Transverse colon (tissue), 4 donors: ENCODE measurements at places on chromosomes 5 and 9. TPM values are rescaled to one million over a fixed set of nuclear protein-coding genes. Genes with fewer than 3 reads are reported as not detected.

GRCh38 chr5:67015541-67016191, 180.9 kb downstream of the CD180 start:
- H3K4me1 ChIP-seq = peaks cover 22% of the 10 kb centered on the region
- no peaks in the 10 kb centered on the region for H3K27me3 ChIP-seq
- H3K4me3 ChIP-seq = peak overlapping the region; percentile 19

UBE2B gene
- total RNA-seq = 51.2 TPM

GABRA1 gene
- total RNA-seq = not detected

DNA sequence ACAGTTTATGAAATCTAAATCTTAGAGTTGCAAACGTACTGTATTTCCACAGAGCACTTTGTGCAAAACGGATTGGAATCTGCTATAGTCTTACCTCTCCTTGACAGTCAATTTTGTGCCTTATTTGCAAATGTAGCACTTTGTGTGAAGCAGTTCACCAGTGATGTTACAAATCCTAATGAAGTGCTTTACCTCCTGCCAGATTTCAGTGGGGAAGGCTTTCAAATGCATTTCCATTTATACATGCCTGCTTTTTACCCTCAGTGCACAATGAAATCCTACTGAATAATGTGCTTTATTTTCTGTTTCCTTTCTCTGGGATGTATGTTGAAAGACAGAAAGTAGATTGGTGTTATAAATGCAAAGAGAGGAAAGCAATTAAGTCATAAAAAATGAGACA, 2141.6 kb upstream of the C9orf72 start:
- no peaks in the 10 kb centered on the region for H3K4me1 ChIP-seq
- H3K27ac ChIP-seq = no peak overlapping the region
- H3K4me3 ChIP-seq = no peak overlapping the region
- H3K36me3 ChIP-seq = no peaks in the 10 kb centered on the region
- no peaks in the 10 kb centered on the region for H3K27me3 ChIP-seq
- DNase-seq = no peak

DNA sequence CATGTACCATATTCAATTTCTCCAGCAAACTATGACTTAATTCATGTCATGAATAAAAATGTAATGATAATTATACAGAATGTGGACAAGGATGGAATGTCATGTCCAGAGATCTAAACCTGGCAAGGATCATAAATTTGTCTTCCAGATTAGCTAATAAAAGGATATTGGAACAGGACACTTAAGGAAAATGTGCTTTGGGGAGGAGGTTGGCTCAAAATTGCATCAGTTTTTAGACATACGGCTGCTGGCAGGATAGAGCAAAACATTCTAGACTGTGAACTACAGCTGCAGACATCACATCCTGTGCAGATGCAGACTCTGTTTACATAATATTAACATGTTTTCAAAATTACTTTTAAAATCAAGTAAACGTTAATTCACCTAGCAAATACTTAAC, 248.4 kb downstream of the TLR4 start:
- H3K4me1 ChIP-seq = no peaks in the 10 kb centered on the region
- DNase-seq = no peak
- H3K27me3 ChIP-seq = no peaks in the 10 kb centered on the region
- no peak overlapping the region for H3K4me3 ChIP-seq

DPH7 gene
- 29.1 TPM for total RNA-seq

- no peak overlapping the region for H3K27ac ChIP-seq
- no peaks in the 10 kb centered on the region for H3K36me3 ChIP-seq
- H3K4me3 ChIP-seq = no peak overlapping the region
- DNase-seq = no peak
Observed at GRCh38 chr9:91856419-91856818, 93.6 kb downstream of the ROR2 start.

DNA sequence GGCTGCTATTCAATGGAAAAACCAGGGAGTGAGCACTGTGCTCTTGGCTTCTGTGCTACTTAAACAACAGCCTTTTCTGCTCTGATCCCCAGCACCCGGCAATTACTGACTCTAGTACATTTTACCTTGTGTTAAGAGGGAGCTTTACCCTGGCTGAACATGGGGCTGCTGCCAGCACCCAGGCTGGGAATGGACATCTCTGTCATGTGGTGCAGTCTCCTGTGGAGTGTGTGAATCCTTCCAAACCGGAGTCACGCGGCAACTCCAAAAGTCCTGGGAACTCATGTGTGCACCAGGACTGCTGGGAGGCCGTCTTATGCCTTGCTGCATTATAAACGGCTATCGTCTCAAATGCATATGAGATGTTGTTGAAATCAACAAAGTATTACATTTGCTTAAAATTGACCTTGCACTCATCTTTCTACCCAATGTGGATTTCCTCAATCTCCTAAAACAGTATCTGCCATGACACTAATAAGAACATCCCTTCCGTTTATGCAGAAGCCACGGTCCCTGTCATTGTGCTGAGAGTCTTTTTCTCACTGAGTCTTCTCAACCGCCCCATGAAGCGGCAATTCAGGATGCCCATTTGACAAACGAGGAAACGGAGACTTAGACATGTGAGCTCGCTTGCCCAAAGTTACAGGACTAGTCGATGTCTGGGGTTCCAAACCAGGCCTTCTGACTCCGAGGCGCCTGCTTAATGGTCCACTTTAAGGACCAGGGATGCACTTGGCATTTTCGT, 884 bp upstream of the GSN start:
- peak overlapping the region; percentile 98 for H3K27ac ChIP-seq
- no peaks in the 10 kb centered on the region for H3K27me3 ChIP-seq
- no peaks in the 10 kb centered on the region for H3K36me3 ChIP-seq
